Skin of body (tissue), 3 donors: ENCODE measurements at places on chromosomes 11 and 22. TPM values are rescaled to one million over a fixed set of nuclear protein-coding genes. Genes with fewer than 3 reads are reported as not detected.

The CTR9 gene
- total RNA-seq = 32.8 TPM

The BDNF gene
- 2.9 TPM for total RNA-seq

The CHRNA10 gene
- 0.20 TPM for total RNA-seq

The PHOX2A gene
- not detected for total RNA-seq

The PHETA2 gene
- 14.8 TPM for total RNA-seq

The GALNT18 gene
- total RNA-seq = 12.9 TPM

The LIMK2 gene
- 72.7 TPM for total RNA-seq

The SOX10 gene
- total RNA-seq = 4.3 TPM

The NEFH gene
- 1.3 TPM for total RNA-seq

The PTPRCAP gene
- total RNA-seq = 0.89 TPM

The BBOX1 gene
- total RNA-seq = 10.9 TPM

The DDX6 gene
- total RNA-seq = 137 TPM

The CHID1 gene
- 29.3 TPM for total RNA-seq

The PYGM gene
- total RNA-seq = 45.7 TPM

The CBX7 gene
- 4.0 TPM for total RNA-seq

The SHANK2 gene
- total RNA-seq = 8.8 TPM

The IL18 gene
- 21.6 TPM for total RNA-seq

The APOA1 gene
- 1.6 TPM for total RNA-seq

The OR8A1 gene
- total RNA-seq = not detected

The CREB3L1 gene
- total RNA-seq = 27.1 TPM

The SPTY2D1 gene
- total RNA-seq = 20.8 TPM

The RFPL1 gene
- total RNA-seq = not detected

The TTC28 gene
- 29.0 TPM for total RNA-seq

The SLCO2B1 gene
- 9.8 TPM for total RNA-seq

The FAR1 gene
- 53.5 TPM for total RNA-seq

The SAA1 gene
- not detected for total RNA-seq

The ST14 gene
- 18.3 TPM for total RNA-seq

The SEPTIN3 gene
- total RNA-seq = 1.9 TPM

The SAA2 gene
- total RNA-seq = 0.69 TPM

The RASL10A gene
- total RNA-seq = 0.39 TPM

The OR5P2 gene
- not detected for total RNA-seq

The THY1 gene
- total RNA-seq = 25.1 TPM

The OR5T3 gene
- total RNA-seq = not detected

The SLC22A6 gene
- total RNA-seq = not detected

The CCDC89 gene
- total RNA-seq = 1.8 TPM

The OR52E6 gene
- total RNA-seq = not detected

The CST6 gene
- total RNA-seq = 279 TPM

The APOA4 gene
- total RNA-seq = not detected

The CNIH2 gene
- 0.59 TPM for total RNA-seq

The FAM76B gene
- 29.6 TPM for total RNA-seq

The MS4A7 gene
- 8.4 TPM for total RNA-seq

The GDPD4 gene
- 0.39 TPM for total RNA-seq

The TYMP gene
- 16.3 TPM for total RNA-seq

The GALR3 gene
- total RNA-seq = not detected

The KIAA1671 gene
- total RNA-seq = 20.6 TPM

The SCGB1A1 gene
- total RNA-seq = not detected

The UPB1 gene
- total RNA-seq = 0.39 TPM

The IGSF22 gene
- 0.89 TPM for total RNA-seq

The ANGPTL5 gene
- 0.39 TPM for total RNA-seq

The TUBGCP6 gene
- total RNA-seq = 23.5 TPM

The LGALS1 gene
- 1,340 TPM for total RNA-seq

The DDI1 gene
- not detected for total RNA-seq

The TUB gene
- 20.2 TPM for total RNA-seq

The MGAT3 gene
- total RNA-seq = 4.2 TPM

The C11orf86 gene
- total RNA-seq = not detected
